ENCODE measurements at places on chromosomes 6 and 20.

DNA sequence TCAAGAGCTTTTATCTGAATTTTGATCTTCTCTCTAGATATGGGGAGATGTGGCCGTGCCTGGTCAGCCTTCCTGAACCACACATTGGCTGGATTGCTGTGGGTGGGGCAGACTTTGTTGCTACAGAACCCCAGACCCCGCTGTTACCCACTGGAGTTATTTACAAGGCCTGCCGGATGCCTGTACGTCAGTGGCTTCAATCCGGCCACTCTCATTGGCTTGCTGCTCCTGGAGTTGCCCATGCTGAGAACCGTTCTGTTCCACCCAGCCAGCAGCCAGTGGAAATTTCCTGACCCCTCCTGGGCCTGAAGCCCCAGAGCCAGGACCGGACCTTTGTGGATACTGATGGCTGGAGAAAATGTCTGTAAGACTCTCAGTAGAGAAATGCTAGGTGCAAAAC lies 101.9 kb downstream of the TFAP2C start:
- no peak for DNase-seq

GRCh38 chr6:105791179-105791578 lies 295.0 kb upstream of the PRDM1 start:
- no peak for DNase-seq

- DNase-seq, result no peak
Observed at GRCh38 chr6:116530436-116530835, 15.0 kb downstream of the TRAPPC3L start.

DNA sequence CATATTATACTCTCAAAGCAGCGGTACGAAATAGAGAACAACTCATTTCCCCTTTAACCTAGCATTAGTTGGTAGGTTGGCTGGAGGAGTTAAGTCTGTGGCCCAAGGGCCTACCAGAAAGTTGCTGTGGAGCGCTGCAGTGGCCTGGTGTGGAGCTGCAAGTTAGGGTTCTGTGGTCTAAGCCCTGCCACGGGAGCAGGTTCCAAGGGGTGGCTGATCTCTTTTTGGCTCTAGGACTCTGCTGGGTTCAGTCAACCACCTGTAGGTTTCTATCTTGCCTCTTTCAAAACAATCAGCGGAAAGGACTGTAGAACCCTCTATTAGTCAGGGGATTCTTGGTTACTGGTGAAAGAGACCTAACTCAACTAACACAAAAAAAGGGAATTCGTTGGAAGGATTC lies 54.5 kb upstream of the TULP4 start:
- no peak for DNase-seq

- DNase-seq, result peak; percentile 69
Observed at GRCh38 chr6:166955121-166955864, 1.1 kb downstream of the RNASET2 start.

DNA sequence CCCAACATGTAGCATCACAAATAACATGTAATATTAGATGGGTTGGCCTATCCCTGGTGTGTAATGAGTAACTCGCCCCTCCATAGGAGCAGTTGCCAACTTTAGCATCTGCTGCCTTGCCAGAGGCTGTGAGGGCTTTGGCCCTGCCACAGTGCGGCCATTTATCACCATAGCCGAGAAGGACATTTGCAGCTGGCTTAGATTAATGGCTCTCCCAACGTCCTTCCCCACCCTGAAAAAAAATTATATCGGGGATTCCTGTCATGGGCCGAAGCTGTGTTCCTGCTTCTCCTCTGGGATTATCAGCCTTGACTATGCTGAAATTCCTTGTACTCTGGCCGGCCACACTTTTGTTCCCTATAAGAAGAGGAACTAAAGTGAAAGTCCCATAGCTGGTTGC lies 7.6 kb upstream of the ADIG start:
- DNase-seq, result no peak

- no peak for DNase-seq
Observed at GRCh38 chr6:26312096-26312463, 52.9 kb upstream of the BTN3A2 start.

GRCh38 chr20:63343460-63344445 lies 17.4 kb downstream of the CHRNA4 start:
- no peak for DNase-seq

DNA sequence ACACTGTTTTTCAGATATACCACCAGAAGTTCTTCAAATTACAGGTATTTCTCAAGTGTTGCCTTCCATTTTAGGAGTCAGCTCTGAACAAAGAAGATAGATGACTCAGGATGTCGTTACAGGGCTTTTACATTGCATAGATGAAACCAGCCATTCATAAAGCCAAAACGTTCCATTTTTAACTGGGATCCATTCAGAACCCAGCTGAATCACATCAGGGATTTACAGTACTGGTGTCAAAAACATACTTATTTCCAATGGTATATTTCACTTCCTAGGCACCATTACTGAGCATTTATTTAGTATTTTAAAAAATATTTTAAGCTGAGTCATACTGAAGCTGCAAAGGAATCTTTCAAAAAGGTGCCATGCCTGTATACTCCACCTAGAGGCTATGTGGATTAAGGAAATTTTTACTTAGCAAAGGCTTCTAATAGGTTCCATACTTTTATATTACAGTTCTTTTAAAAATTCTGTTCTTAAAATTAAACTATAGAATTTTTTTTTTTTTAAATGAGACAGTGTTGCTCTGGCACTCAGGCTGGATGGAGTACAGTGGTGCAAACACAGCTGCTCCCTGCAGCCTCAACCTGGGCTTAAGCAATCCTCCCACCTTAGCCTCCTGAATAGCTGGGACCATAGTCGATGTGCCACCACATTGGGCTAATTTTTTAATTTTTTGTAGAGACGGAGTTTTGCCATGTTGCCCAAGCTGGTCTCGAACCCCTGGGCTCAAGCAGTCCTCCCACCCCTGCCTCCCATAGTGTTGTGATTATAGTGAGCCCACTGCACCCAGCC lies 2.6 kb downstream of the ASF1A start:
- DNase-seq, result no peak

DNA sequence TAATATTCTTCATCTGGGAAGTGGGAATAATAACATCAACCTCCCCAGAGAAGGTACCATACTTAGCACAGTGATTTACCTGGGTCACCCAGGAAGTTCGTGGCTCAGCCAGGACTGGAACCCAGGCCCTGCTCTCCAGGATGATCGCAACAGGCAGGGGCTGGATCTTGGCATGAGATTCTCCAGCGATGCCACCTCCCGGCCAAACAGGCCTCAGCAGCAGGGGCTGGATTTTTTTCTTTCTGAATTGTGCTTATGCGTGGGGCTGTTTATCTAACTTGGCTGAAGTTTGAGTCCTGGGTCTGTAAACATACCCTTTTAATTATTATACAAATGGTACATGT lies 129.5 kb upstream of the PTPN1 start:
- DNase-seq, result no peak

DNA sequence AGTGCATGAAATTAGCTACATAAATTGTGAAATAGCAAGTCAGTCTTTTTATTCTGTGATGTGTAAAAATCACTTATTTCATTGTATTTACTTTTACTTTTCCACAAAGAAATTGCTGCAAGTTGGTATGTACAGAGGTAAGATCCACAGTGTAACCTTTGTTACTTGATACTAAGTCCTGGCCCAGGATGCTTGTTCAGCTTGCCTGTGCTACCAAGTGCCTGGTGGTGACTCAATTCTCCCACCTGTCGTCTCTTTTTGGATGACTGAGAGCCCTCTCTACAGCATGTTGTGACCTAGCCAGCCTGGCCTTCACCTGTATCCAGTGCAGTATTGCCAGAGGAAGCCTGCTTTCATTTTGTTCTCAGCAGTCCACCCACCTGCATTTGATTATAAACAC lies 54.9 kb downstream of the ANKRD6 start:
- no peak for DNase-seq

DNA sequence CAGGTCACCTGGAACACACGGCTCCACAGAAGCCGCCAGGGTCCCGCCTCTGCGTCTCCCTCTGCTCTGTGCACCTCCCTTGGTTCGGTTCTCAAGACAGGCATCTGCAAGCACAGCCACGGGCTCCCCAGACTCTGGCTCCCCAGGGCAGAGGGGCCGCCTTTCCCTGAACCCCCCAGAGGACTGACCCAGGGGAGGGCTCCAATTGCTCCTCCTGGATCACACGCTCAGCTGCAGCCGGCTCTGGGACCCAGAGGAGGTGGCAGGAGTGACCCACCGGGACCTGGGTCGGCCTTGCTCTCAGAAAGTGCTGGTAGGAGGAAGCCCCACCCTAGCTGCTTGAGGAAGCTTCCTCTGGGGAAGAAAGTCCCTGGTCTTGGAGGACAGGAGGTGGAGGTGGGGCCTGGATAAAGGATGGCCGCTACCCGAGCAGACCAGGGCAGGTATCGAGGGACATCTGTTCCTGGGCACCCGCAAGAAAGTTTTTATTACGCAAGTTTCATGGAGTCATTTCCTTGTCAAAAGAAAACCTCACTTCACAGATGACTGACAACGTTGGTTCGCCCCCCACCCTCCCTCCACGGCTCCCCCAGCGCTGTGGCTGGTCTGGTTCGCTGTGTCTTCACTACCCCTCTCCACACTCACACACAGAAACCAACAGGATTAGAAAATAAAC lies 103.9 kb upstream of the AFDN start:
- no peak for DNase-seq

DNA sequence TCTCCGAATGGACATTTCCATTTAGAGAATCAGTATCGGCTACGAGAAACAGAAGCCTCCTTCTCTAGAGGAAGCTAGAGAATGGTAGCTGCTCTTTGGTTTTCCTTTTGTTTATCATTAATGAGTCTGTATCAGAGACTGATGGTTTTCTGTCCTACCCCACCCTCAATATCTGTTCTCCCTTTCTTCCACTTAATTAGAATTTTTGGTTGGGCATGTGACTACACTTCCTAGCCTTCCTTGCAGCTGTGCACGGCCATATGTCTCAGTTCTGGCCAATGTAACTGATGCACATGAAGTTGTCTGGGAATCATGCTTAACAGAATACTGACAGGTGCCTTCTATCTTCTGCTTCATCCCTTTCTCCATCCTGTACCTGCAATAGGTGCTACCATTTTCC lies 19.0 kb downstream of the RNF24 start:
- no peak for DNase-seq

DNA sequence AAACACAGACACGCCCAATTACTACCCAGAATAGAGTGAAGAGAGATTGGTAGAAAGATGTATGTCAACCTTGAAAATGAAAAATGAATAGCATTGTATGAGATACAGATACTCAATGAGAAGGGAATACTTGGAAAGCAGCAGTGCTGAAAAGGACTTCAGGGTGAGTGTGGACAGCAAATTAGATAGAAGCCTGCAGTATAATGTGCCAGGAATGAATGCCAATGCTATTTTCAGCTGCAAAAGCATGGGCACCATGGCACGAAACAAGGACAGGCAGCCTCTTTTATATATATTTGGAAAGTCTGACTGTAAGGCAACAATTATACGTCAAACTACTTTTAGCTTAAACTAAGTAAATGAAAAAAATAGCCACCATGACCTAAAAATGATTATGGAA lies 118.2 kb downstream of the PTCHD4 start:
- no peak for DNase-seq

- peak; percentile 27 for DNase-seq
Observed at GRCh38 chr6:107668743-107669474, 155.2 kb downstream of the SCML4 start.

DNA sequence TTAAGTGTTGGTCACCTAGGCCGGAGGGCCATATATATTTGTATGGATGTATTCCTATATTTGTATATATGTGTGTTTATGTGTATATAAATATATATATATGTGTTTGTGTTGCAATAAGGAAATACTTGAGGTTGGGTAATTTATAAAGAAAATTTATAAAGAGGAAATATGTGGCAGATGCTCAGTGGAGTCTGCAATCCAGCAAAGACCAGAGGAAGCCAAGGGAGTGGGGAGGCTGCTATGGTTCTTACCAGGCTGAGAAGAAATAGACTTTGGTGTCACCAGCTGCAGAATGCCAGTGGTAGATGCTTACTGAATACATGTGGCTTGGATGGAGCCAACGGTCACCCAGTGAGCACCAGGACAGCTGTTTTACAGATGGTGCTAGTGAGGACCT lies 97.4 kb upstream of the ELOVL5 start:
- no peak for DNase-seq

DNA sequence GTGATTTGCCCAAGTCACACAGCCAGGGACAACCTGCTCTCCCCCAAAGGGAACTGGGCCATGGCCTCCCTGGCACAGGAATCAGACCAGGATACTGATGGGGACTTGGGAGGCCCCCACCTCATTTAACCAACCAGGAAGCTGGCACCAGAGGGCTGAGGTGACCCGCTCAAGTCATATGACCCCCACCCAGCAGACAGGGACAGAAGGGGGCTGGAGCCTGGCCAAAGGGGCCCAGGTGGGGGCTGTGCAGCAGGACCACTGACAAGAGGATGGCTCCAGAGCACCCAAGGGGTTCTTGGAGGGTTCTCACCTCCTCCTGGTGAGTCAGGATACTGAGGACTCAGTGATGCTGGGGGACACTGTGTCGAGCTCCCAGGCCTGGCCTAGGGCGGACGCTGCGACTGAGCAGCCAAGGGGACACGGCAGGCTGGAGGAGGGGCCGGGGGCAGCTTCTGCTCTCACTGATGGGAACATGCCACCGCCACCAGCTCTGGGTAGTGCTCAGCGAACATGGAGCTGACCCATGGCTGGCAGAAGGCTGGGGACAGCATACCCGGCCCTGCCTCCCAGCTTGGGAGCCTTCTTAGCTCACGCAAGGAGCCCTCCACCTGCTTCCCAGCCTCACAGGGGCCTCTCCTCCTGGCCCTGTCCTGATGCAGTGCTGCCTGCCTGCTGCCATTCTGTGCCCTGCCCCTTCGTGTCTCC lies 1.2 kb downstream of the CST7 start:
- DNase-seq, result no peak

DNA sequence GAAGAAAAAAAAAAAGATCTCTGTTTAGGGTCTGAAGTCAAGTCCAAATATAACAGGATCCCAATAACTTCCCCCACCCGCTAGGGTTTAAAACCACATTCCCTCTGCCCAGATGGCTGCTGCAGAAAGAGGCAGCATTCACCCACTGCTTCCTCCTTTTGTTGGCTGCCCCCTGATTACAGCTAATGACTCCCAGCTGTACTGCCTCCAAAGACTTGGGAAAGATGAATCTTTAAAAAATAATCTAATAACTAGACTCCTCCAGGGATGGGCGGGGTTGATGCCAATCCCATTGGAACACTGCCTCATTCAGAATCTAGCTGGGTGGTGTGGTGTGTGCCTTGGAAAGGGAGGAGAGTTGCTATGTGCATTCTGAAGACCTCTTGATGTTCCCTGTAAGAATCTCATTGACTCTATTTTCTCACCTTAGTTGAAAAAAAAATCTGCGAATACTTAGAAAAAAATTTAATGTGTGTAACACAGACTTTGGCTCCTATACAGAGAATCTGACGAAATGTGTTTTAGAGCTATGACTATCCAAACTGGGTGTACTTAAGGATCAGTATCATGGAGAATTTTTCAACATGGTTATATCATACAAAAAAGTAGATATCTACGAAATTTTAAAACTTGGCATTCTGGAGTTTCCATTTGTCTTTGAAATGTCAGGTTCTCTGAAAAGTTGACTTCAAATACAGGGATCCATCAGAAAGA lies 174.0 kb downstream of the RNF144B start:
- no peak for DNase-seq

GRCh38 chr20:46177768-46178167 lies 59.7 kb downstream of the CD40 start:
- no peak for DNase-seq

- DNase-seq, result no peak
Observed at GRCh38 chr6:84815896-84816735, 51.7 kb upstream of the TBX18 start.

GRCh38 chr6:142118925-142119324 lies 13.8 kb upstream of the GJE1 start:
- DNase-seq, result no peak

- DNase-seq, result no peak
Observed at GRCh38 chr6:80336911-80337310, 230.4 kb downstream of the BCKDHB start.

GRCh38 chr20:1274485-1275311 lies 8.6 kb downstream of the SNPH start:
- no peak for DNase-seq
